Fibroblast of skin of scalp (primary cell): ENCODE measurements at places on chromosomes 12 and 14.

GRCh38 chr14:30808576-30808975, 65.8 kb upstream of the COCH start:
- DNase-seq: peak; percentile 17

DNA sequence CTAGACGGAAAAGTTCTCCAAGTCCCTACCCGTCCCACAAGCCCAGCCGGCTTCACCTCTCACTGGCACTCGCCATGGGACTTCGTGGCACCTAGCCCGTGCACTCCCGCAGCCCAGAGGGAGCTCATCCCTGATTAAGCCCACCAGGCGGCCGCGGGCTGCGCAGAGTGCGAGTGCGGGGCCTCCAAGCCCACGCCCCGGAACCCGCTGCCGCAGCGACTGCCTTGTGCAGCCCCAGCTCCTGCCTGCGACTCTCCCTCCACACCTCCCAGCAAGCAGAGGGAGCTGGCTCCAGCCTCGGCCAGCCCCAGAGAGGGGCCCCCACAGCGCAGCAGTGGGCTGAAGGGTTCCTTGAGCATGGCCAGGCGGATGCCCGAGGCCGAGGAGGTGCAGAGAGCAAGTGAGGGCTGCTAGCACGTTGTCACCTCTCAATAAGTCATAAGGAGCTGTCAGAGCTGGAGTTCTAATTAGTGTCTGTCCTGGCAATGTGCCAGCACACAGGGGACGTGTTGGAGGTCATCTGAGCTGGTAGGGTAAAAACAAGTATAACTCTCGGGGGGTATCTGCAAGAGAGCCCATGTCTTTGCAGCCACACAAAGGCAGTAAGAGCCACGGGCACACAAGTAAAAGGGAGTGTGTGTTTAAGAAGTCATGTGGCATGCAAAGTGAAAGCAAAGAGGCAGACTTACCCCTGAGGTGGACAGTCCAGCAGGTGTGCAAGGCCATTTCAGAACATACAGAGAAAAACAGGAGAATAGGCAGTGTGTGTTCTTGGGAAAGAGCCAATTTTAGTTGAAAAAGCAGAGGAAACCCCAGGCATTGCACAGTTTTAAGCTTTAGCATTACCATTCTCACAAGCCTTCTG, 27.1 kb upstream of the TMTC2 start:
- no peak for DNase-seq

- DNase-seq: no peak
Measured at GRCh38 chr14:35573911-35574310, 39.9 kb downstream of the INSM2 start.

DNA sequence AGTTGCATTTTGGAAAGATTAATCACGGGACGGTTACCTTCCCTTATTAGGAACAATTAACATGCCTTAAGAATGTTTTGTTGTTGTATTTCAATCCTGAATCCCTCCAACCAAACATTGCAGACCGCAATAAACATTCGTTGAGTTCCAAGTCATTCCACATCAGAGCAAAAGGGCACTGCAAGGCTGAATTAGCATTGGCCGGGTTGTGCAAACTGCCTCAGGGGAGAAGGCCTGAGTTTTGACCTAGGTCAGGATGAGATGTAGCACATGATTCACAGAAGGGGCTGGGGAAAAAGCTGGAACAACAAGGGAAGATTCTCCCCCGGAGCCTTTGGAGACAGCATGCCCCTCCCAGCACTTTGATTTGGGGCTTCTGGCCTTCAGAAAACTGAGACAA, 82.1 kb upstream of the BDKRB2 start:
- DNase-seq: peak; percentile 66

DNA sequence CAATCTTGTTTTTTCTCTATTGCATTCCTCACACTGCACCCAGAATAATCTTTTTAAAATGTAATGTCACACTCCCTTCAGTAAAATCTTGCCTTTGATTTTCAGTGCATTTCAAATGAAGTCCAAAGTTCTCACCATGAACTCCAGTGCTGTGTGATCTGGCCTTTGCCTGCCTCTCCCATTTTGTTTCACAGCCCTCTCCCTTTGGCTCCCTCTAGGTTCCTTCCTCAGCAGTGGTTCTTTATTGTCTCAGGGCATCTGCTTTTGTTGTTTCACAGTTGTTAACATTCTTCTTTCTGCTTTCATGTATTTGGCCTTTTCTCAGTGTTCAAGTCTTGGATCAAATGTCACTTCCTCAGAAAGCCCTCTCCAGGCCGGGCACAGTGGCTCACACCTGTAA, 84.5 kb upstream of the AMN1 start:
- no peak for DNase-seq

GRCh38 chr14:95507174-95507573, 9.3 kb downstream of the SYNE3 start:
- peak; percentile 62 for DNase-seq

GRCh38 chr12:49345051-49345824, 1.4 kb upstream of the DNAJC22 start:
- no peak for DNase-seq
